ENCODE measurements at places on chromosomes 16 and 17.

DNA sequence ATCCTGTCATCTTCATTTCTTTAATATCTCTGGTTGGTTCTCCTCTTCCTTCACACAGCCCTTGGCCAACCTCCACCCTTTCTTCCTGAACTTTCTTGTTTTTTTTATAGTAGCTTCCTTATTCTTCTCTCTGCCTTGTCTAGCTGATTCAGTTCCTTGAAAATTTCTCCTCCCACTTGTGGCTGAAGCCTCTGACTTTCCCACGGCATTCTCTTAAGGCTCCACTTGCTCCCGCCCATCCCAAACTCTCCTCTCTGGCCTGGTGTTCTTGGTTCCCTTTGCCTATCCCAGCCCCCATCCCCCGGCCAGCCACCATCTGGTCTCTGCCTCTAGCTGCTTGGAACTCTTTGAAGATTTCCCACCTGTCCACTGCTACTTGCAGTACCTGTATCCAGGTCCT is 29.1 kb downstream of the NLRP1 start:
- no peak for DNase-seq

DNA sequence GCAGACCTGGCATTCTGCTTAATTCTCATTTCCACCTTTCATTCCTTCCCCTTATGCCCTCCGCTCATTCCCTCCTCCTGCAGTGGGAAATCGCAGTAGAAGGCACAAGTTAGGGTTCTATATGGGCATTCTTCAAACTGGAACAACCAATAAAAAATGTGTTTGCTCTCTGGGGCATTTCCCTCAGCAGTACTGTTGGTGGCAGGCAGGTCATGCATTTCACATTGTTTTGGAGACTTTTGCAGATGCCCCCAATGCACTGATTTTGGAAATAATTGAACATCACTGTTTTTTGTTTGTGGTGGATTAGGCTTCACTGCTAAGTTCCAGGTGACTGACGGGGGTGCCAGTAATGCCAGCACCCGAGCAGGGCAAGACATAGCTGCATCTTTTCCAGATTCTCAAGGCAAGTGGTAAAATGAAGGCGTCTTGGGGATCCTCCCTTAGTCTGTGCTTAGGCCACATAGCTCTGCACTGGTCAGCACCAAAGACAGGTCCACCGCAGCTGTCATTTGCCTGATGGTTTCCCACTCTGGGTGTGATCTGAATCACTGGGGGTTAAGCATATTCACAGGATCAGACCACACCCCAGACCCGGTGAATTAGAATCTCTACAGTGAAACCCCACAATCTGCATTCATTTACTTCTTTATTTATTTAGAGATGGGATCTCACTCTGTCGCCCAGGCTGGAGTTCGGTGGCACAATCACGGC is 304.5 kb downstream of the CPPED1 start:
- no peak for DNase-seq

- DNase-seq, result no peak
These were observed 274.6 kb upstream of the HSBP1 start for GRCh38 chr16:83533193-83533592.

DNA sequence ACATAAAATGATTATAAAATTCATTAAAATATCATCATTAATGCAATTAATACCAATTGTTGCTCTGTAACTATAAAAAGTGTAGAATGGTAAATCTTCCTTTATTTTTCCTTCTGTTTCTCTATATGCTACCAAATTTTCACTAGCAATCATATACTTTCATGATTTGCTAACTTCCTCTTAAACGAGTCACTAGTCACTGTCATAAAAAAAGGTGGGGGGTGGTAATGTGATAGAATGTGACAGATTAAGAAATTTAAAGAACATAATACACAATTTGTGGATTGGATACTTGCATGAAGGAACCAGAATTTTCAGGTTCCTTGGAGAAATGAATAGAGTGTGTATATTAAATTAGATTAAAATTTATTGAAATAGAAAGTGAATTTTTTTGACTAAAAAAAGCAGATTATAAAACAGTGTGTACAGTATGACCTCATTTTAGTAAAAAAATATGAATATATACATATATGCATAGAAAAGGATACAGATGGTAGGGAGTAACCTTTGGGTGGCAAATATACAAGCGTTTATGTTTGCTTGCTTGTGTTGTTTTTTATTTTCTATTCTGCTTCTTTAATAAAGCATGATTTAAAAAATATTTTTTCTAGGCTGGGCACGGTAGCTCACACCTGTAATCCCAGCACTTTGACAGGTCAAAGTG is 56.7 kb upstream of the C17orf78 start:
- no peak for DNase-seq

GRCh38 chr17:18323007-18323406 is 7.9 kb downstream of the SMCR8 start:
- no peak for DNase-seq

- DNase-seq, result peak; percentile 47
These were observed 1.1 kb upstream of the STUB1 start for GRCh38 chr16:678858-679813.

DNA sequence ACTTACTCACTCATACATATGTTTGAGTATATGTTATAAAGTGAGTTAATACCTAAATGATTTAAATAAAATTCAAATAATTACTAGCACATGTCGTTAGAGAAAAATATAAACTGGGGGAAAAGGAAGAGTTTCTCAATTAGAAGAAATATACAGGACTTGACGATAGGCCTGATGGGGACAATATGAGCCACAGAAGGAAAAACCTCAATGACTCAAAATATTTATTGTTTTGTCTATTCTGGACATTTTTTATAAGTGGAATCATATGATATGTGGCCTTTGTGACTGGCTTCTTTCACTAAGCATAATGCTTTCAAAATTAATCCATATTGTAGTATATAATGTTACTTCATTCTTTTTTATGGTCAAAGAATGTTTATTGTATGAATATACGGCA is 339.2 kb upstream of the PMFBP1 start:
- DNase-seq, result no peak

Data from activated CD4-positive, alpha-beta T cell treated with anti-CD3 and anti-CD28 coated beads for 4 hours (primary cell).